Retinal pigment epithelial cell (primary cell): ENCODE measurements at places on chromosomes 13 and 19.

GRCh38 chr13:98405107-98405571 lies 171.8 kb downstream of the STK24 start:
- DNase-seq = no peak

GRCh38 chr13:99688776-99689175 lies 187.5 kb downstream of the TM9SF2 start:
- DNase-seq = no peak

DNA sequence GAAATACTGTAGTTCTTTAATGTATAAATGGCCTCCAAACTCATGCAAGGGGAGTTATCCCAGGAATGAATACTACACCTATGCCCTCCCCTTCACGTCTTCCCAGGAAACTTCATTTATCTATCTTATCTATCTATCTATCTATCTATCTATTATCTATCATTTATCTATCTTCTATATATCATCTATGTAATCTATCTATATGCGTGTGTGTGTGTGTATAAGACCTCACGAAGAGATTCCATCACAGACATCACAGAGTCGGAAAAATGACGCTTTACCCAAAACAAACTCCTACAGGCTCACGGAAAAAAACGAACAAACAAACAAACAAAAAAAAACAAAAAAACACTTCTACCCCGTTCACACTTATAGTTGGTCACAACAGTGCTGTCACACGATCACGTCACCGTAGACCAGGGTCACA lies 486 bp downstream of the ZNF529 start:
- no peak for DNase-seq

DNA sequence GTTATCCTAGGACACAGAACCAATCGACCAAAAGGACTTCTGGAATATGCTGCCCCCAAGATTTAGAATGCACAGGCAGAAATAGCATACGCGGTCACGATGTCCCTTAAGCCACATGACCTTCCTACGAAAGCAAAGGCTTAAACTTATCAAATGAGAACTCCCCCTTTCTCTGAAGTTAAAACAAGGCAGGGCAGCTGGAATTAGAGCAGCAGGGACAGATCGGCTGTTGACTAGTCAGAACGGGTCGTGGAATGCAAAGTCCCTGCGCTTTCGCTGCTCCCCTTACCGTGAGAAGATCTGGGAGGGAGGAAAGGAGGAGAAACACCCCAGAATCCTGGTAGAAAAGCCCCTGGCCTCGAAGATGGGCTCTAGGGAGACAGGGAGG lies 799 bp upstream of the USPL1 start:
- DNase-seq = peak; percentile 97

DNA sequence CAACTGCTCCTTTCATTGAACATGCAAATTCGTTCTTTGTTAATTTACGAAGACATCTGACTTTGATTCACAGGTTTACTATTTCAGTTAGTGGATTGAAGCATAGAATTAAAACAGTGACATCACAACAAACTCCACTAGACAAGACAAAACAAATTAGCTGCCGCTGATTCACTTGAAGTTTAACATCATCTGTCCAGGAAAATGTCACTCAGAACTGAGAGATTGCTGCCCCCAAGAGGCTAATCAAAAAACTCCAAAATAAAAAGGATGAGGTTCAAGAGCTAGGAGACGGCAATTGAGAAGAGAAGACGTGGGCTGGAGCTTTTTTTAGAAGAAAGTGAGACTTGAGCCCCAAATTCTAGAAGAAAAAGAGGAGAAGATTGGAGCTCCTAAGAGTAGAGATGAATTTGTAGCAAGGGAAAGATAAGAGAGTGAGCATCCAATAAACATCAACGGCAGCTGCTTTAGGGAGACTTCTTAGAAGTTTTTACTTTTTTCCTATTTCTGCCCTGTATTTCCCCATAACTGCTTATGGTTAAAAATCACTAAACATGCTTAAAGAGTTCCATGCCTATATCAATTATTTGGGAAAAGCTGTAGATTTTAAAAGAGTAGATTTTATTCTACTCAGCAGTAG lies 40.8 kb upstream of the TPP2 start:
- DNase-seq = no peak

- DNase-seq = peak; percentile 2
Observed at GRCh38 chr13:60226507-60226906, 62.8 kb upstream of the DIAPH3 start.

DNA sequence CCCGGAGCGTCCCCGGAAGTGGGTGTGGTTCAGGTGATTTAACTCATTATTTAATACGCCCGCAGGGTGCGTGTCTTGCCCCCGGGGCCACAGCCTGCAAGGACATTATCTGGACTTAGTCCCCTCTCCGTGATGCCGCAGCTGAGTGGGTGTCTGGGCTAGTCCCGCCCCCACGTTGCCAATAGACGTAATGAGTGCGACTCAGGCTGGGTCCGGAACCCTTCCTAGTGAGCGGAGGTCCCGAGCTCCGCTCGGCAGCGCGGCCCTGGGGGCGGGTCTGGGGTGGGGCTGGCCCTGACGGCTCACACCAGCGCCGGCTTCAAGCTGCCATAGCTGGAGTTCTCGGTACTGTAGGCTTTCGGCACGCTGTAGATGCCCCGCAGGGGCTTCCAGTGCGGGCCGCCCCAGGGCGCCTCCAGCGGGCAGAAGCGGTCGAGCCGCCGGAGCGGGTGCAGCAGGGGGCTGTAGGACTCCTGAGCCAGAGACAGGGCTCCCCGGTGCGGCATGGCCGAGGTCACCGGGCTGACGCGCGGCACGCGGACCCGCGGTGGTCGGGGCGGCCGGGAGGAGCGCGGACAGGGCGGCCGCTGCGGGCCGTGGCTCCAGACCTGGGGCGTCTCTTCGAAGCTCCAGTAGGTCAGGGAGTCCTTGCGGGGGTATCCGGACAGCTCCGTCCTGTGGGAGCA lies 918 bp upstream of the LHB start:
- DNase-seq = no peak

DNA sequence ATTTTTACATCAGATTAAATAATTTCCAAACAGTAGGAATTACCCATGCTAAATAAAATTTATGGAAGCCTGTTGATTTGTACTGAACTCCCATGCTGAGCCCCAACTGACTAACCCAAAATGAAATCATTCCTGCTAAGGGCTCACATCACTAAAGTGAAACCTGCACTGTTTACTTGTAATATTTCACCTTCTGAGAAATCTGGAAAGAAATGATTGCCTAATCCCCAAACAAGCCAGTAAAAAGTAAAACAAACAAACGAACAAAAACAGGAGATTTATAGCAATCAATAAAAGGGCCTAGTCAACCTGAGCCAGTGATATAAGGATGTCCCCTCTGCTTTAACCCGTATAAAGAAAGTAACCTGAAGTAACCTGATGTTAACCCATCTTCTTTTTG lies 1599.8 kb downstream of the OLFM4 start:
- DNase-seq = no peak
